T-helper 1 cell (primary cell): ENCODE measurements at places on chromosomes 4 and X.

DNA sequence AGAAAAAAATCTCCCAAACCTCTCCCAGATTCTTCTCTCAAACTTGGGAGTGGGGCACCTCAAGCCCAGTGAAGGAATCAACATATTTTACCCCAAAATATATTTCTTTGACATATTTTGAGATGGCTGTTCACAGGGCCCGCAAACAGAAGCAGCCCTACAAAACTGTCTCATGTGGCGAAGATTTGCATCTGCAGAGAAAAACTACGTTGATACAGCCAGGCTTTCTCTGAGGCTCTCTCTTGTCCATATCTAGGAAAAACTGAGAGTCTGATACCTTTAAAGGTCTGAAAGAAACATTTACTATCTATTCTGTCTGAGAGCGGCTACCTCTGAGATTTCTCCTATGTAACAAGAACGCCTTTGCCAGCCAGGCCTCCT lies 23.3 kb upstream of the TMSB4X start:
- DNase-seq, result no peak

DNA sequence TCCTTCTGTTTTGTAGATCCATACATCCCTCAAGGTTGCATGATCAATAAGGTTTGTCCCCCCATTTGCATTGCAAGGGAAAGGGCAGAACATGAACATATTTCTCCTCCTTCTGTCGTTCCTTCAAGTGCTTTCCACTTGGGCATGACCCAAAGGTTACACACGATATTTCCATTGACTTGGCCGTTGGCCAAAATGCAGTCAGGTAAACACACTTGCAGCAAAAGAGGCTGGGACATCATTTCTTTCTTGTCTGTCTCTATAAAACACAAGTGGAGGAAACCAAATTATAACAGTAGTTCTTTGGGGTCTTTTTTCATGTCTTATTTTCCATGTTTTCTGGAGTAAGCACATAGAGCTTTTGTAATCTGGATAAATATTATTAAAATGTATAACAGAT lies 156.1 kb downstream of the FRAS1 start:
- DNase-seq, result no peak

DNA sequence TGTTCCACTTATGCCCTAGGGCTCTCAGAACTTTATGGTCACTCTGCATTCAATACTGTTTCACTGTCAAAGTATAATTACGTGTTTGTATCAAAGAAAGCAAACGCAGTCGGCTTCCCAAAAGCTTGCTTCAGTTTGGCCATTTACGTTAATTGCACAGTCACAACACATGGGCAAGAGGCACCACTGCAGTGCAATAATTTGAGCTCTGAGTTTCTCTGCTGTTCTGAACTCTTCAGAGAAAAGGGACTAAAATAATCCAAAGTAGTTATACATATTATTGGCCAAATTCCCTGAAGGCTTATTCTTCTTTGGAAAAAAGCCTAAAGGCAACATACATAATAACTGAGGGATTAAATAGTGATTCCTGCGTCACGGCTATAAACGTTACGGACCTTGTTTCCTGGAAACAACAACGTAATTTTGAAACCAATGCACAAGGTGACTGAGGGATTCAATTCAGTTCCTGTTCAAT lies 51.3 kb downstream of the RNF150 start:
- no peak for DNase-seq

- DNase-seq, result peak; percentile 52
These were observed 20.2 kb downstream of the WDR1 start for GRCh38 chr4:10096201-10096977.

- no peak for DNase-seq
These were observed 2.7 kb downstream of the FAM120C start for GRCh38 chrX:54180403-54180802.

- DNase-seq, result no peak
These were observed 212.7 kb upstream of the TAPT1 start for GRCh38 chr4:16438986-16439385.

DNA sequence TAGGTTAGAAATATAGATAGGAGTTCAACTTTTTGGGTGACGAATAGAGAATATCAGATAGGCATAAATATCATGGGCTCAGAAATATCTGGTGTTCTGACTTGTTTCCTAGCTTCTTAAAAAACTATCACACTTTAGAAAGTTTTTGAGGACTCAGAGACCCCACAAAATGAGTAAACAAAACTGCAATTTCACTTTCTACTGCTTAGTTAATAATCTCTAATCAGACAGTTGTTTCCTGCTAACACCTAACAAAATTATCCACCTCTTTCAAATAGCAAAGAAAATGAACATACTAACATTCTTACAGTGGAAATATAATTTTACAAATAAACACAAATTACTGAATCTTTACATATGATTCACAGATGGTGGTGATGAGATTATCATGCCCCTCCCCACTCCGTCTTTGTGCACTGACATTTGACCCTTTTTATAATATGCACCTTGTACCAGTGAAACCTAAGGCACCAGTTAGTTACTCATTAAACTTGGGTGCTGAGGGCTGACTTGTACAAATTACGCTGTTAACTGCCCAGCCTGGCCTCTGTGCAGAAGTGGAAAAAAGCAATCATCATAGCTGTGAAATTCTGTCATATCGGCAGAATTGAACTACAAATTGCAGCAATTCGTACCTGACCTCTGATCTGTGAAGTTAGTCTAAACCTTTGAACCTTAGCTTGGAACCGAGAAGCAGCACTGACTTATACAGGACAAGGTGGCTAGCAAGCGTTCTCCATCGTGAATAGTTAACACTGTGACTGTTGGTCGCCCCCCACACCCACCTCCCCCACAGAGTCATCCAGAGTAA lies 138.7 kb downstream of the CHRNA9 start:
- DNase-seq, result no peak

GRCh38 chrX:139720136-139720535 lies 12.2 kb upstream of the MCF2 start:
- DNase-seq, result no peak

- no peak for DNase-seq
These were observed 28.0 kb downstream of the DMD start for GRCh38 chrX:33183361-33183760.

DNA sequence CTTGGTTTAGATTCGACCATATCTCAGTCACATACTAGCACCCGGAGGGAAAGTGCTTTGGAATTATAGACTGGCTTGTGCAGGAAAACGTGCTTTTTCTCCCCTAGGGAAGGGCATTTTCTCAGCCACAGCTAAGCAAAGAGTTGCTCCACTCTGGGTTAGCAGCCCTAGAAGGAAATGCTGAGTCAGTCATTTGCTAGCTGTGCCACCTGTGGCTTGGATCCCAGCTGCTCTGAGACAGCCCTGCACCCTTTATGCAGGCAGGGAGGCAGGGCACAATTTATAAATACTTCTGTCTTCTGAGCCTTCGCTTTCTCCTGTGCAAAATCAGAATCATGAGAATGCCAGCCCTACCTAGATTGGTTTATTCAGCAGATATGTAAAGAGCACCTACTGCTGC lies 1.3 kb upstream of the USP51 start:
- no peak for DNase-seq

GRCh38 chr4:140523857-140524742 lies at the start of gene ELMOD2:
ELMOD2 (plus strand) TSS chr4:140524168; CDS start chr4:140525429, 1,261 bp downstream.
- peak; percentile 95 for DNase-seq

DNA sequence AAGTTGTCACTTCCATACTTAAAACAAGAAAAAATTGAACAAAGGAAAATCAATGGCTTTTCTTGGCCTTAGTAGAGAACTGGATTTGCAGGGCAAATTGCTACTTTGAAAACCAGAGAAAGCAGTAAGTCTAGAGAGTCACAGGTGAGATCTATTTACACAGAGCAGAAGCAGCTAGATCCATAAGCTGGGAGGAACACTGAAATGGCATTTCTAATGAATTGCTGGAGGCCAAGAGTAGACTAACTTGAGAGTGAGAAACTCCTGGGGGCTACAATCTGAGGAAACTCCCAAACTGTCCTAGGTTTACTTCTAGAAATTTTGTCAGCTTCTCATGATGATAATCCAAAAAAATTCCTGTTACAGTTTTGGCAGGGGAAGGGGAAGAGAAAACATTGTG lies 133.3 kb downstream of the SPCS3 start:
- DNase-seq, result no peak

DNA sequence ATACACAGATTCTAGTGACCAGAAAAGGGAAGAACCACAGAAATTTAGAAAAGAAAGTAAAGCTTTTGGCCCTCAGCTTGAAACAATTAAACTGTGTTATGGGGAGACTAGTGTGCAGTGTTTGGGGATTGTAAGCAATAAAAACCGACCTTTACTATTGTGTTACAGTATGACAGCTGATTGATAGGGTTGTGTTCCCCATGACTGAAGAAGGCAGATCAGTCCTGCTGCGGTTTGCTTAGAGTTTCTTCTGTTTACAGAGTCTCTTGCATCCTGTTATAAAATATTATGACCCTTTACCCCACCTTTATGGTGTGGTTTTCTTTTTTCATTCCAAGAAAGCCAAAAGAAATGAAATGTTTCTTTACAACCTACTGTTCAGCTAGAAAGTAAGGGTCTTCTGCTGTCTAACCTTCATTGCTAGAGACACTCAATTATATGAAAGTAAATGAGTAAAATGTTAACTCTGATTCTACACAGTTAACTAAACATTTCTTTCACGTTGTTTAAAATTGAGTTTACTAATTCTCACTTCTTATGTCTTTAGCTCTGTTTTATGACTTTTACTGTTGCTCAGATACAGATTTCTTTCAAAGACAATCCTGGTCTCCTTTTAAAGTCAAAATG lies 18.1 kb downstream of the CHIC1 start:
- DNase-seq, result no peak

DNA sequence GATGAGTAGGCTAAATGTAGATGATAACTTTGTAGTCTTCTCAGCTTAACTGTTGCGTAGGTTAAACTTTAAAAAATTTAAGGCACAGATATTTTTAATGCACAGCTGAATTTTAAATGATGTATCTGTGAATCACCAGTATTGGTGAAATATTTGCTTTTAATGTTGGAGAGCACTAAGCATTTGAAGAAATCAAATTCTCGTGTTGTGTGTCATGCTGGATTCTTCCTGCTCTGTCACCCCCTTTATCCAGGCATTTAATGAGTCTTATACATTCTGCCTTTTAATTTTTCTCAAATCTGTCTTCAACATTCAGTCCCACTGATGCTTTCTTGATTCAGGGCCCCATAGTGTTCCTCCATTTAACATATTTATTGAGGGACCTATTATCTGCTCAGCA lies 76.7 kb downstream of the SLC4A4 start:
- no peak for DNase-seq

DNA sequence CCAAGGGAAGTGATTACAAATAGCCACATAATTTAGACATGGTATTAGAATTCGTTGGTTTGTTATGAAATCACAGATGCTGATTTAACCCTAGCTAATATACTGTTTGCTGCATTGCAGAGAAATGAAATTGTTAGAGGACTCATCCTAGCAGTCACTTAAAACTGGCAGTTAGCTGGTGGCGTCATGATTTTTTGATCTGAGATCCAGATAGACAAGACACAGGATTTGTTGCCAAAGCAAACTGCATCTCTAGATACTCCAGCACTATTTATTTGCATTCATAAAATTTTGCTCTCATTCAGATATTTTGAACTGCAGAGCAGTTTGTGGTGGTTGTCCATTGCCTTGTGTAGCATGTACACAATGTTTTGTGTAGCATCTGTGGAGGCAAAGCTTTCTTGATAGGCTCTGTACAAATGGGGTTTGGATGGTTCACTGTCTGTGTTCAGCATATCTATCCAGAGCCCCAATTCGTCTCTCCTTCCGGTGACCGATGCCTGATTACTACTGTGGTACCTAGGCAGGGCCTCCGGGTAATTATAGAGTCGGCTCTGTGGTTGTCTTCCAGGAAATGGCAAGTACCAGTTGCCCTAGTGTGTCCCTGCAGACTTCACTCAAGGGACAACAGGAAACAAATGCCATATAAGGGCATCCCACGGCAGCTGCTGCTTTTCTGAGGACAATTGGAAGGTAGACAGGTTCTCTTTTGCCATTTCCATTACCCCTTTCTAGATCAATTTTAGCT lies 30.1 kb upstream of the SPARCL1 start:
- DNase-seq, result no peak

- no peak for DNase-seq
These were observed 474.7 kb downstream of the PCDH7 start for GRCh38 chr4:31194823-31195222.

- no peak for DNase-seq
These were observed 646.6 kb downstream of the ANKRD50 start for GRCh38 chr4:124065936-124066335.

- DNase-seq, result no peak
These were observed 131.0 kb upstream of the CXXC4 start for GRCh38 chr4:104625706-104626105.

GRCh38 chr4:80309294-80310004 lies 26.1 kb upstream of the CFAP299 start:
- DNase-seq, result no peak
